ENCODE measurements at places on chromosomes 1 and 21.

GRCh38 chr1:156624814-156625435, 5.7 kb downstream of the HAPLN2 start:
- DNase-seq = no peak

DNA sequence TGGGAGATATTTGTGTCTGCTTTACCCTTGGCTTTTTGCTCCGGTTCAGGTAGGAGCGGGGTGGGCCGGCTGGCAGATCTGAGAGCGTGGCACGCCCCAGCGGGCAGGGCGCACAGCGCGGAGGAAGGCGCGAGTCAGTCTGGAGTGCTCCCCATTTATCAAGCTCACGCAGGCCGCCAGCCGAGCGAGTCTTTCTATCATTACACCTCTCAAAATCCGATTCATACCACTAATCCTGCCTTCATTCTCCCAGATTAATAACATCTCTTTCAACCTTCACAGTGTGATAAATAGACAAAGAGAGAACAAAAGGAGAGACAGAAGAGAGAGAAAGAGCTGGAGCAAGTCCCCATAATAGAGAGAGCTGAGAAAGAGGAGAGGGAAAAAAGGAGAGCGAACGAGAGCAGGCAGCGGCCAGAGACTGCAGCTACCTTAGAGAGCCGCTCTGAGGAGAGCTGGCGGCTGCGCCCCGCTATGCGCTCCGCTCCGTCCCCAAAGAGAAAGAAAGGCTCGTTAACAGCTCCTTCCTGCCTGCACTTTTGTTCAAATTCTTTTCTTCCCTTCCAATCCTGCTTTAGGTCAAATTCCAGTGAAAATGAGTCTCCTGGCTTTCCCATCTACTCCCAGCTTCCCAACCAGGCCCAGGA, 48.0 kb downstream of the DMAP1 start:
- no peak for DNase-seq

DNA sequence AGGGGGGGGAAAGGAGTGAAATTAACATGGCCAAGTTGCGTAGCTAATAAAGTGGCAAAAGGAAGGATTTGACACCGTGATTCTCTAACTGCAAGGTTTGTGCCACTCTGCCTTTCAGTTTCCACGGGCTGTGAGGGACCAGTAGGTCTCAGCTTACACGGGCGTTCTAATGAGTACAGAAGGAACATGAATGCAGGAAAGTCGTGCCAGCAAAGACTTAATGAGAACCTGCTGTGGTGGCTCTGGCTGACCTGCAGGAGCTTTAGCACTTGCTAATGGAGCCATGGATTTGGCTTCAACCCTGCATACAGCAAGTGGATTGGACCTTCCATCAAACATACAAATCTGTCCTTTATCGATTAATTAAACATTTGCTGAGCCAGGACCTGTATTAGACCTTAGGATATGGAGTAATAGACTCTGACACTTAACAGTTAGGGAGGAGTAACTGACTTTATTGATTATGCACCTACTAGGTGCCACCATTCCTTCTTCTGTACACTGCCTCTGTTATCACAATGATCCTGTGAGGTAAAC, 15.1 kb upstream of the PITHD1 start:
- DNase-seq = no peak

DNA sequence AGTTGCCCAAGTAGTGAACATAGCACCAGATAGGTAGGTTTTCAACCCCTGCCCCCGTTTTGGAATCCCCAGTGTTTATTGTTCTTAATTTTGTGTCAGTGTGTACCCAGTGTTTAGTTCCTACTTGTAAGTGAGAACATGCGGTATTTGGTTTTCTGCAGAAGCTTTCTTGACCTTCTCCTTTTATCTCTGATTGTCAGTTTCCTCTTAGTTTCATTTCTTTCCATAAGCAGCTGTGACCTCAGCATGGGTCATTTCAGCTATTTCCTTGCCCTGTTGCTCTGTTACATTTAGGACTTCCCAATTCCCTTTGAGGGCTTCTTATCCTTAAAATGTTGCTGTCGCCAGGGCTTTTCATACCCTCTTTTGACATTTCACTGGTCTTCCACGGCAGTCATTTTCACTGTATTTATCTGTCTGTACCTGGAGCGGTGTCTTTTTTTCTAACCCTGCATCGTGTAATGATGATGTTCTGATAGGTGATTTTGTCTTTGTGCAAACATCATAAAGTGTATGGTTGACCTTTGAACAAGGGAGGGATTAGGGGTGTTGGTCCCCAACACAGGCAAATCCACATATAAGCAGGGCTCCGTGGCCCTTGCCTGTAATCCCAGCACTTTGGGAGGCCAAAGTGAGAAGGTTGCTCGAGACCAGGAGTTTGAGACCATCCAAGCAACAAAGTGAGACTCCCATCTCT, 15.0 kb downstream of the ITSN1 start:
- DNase-seq = peak; percentile 81

GRCh38 chr1:13700521-13701270, 708 bp downstream of the PRDM2 start:
- DNase-seq = peak; percentile 41
